ENCODE measurements at places on chromosomes 7 and 10.

GRCh38 chr7:117873310-117874190, at the start of gene CTTNBP2:
TSS of gene CTTNBP2 (minus strand) at chr7:117873441. CDS start at chr7:117873415, 26 bp downstream.
- peak; percentile 83 for DNase-seq

GRCh38 chr7:132865366-132866143, 216.3 kb downstream of the CHCHD3 start:
- DNase-seq: no peak

DNA sequence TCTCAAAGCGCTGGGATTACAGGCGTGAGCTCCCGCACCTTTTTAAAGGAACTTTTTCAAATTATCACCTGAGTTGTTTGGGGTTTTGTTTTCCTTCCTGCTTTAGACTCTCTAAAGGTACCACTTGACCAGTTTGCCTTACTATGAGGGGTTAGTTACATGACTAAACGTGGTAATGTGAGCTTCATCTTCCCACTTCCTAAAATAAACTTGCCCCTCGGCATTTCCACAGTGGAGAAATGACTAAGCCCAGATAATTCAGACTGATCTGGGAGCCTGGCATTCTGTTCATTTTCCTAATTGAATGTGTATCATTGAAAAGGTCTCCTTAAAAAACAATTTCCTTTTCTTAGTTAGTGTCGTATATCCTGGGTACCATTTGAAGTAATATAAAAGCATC, 163.4 kb downstream of the PLXDC2 start:
- DNase-seq: no peak

DNA sequence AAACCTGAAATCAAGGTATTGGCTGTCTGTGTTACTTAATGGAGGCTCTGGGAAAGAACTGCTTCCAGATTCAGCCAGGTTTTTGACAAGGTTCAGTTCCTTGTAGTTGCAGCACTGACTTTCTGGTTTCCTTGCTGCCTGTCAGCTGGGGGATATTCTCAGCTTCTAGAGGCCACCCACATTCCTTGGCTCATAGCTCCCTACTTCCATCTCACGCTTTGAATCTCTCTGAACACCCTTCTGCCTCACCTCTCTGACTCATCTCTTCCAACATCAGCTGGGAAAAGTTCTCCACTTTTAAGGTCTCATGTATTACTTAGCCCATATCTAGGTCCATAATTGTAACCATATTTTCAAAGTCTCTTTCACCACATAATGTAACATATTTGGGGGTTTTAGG, 22.9 kb upstream of the GPR22 start:
- DNase-seq: no peak

DNA sequence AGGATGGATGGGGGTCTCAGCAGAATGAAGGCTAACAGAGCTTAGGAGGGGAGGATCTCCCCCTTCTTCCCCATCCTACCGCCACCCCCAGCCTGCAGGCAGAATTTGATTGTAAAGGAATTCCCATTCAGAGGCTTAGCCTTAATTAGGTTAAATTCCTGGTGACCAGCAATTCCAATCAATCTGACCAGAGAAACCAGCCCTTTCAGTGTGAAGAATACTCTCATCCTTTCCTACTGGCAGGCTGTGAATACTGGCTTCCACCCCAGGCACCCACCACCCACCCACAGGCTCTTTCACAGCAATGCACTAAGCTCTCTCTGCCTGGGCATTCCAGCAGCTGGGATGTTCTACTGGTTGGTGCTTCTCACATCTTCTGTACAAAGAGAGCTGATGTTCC, 137.9 kb upstream of the LYZL1 start:
- DNase-seq: no peak

- no peak for DNase-seq
Measured at GRCh38 chr7:31069860-31070555, 17.9 kb downstream of the ADCYAP1R1 start.

- no peak for DNase-seq
Measured at GRCh38 chr10:27245836-27246235, 5.2 kb upstream of the ACBD5 start.

GRCh38 chr7:149003018-149003417, 25.3 kb downstream of the PDIA4 start:
- no peak for DNase-seq

GRCh38 chr10:70480239-70480861, 1.8 kb downstream of the PALD1 start:
- DNase-seq: peak; percentile 46

DNA sequence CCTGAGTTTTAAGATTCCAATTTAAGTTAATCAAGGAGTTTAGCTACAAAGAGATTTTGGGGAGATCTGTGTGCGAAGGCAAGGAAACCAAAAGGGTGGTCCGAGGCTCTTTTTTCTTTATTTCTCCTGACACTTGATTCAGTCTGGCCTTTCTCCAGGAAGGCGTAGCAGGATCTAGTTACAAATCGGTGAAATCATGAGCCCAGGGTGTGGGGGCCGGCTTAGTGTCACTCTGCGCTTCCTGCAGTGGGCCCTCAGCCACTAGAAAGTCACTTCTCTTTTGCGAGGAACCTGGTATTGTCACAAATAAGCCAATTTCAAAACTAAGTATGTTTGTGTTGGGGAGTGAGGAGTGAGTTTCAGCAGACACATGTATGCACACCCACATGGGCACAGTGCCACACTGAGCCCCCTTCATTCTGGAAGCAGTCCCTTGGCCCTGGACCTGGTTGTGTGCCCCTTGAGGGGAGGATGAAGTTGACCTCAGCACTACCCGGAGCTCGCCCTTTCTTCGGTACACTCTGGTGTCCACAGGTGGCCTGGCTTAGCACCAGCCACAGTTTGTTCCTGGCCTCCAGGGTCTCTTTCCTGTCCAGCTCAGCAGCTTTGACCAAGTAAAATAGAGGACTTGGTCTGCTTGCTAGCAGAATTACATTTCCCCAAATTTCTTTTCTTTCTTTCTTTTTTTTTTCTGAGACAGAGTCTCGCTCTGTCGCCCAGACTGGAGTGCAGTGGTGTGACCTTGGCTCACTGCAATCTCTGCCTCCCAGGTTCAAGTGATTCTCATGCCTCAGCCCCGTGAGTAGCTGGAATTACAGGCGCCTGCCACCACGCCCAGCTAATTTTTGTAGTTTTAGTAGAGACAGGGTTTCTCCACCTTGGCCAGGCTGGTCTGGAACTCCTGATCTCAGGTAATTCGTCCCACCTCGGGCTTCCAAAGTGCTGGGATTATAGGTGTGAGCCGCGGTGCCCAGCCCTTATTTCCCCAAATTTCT, 84.0 kb upstream of the BTBD16 start:
- no peak for DNase-seq

- DNase-seq: no peak
Measured at GRCh38 chr10:114499630-114500190, 95.4 kb upstream of the AFAP1L2 start.

- DNase-seq: no peak
Measured at GRCh38 chr10:47207894-47208469, 92.0 kb upstream of the GDF10 start.

DNA sequence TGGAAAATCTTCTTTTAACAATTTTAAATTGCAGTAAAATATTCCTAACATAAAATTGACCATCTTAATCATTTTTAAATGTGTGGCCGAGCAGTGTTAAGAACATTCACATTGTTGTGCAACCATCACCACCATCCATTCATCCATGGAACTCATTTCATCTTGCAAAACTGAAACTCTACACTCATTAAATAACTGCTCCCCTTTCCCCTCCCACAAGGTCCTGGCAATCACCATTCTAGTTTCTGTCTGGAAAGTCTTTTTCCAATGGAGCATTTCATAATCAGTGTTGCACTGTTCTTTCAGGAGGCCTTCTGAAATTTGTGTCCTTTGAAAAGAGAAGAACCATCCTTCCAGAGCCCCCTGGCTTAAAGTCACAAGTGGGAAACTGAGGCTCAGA, 233.1 kb downstream of the PLXNA4 start:
- no peak for DNase-seq

- DNase-seq: peak; percentile 75
Measured at GRCh38 chr10:109393425-109393824, 529.9 kb downstream of the XPNPEP1 start.

- DNase-seq: peak; percentile 69
Measured at GRCh38 chr10:55410415-55410885, 609.4 kb upstream of the PCDH15 start.

GRCh38 chr10:60488111-60488669, 98.5 kb upstream of the ANK3 start:
- DNase-seq: no peak

DNA sequence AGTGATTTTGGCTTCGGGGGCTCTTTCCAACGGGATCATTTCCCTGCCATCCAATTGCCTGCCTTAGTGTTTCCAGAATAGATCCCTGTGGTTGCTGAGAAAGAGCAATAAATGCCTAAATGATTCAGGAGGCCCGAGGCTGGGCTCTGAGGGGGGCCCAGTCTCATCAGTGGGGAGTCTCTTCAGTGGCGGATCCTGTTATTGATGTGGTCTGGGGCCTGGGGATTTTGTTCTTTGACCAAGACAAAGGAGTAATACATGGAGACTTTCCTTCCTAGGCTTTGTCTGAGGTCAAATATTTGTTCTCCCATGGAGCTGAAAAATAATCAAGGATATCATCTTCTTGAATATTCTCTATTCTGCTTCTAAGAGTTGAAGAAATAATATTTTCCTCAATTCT, 40.8 kb downstream of the TAS2R41 start:
- DNase-seq: no peak

DNA sequence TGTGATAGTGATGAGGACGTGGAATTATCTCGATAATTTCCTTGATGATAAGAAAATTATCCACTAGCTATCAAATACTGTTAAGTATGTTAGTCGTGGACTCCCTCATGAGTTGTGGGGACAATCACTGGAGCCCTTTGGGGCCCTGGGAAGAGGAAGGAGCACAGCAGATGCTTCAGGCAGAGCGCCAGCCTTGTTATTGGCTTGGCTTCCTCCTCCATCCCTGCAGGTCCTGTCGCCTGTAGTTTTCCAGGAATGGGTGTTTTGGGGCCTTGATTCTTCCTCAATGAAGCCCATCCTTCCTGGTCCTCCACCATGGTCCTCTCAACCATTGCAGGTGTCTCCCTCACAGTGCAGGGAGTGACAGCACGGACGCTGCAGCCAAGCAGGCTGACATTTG, 32.5 kb upstream of the ZNF32 start:
- no peak for DNase-seq

- DNase-seq: peak; percentile 89
Measured at GRCh38 chr10:118595598-118596425, at the start of gene PRLHR. TSS of gene PRLHR (minus strand) at chr10:118595648. CDS start at chr10:118595244, 404 bp downstream.

- DNase-seq: peak; percentile 91
Measured at GRCh38 chr10:22927661-22928403, at the start of gene ARMC3. TSS of gene ARMC3 (plus strand) at chr10:22928053. CDS start at chr10:22931997, 3,944 bp downstream.

- DNase-seq: no peak
Measured at GRCh38 chr10:86372119-86372783, 5.7 kb upstream of the GRID1 start.

- no peak for DNase-seq
Measured at GRCh38 chr7:157473051-157473569, 136.3 kb downstream of the DNAJB6 start.

GRCh38 chr7:11332186-11332864, 358.7 kb downstream of the PHF14 start:
- DNase-seq: no peak

GRCh38 chr10:122293961-122294380, 22.9 kb downstream of the BTBD16 start:
- DNase-seq: peak; percentile 43
